ENCODE measurements at places on chromosomes 6 and 20. TPM values are rescaled to one million over a fixed set of nuclear protein-coding genes. Genes with fewer than 3 reads are reported as not detected.

- DNase-seq, result no peak
These were observed 109.6 kb downstream of the SCAF8 start for GRCh38 chr6:154842833-154843232.

- no peak for DNase-seq
These were observed 67.5 kb upstream of the TFB1M start for GRCh38 chr6:155381673-155382337.

DNA sequence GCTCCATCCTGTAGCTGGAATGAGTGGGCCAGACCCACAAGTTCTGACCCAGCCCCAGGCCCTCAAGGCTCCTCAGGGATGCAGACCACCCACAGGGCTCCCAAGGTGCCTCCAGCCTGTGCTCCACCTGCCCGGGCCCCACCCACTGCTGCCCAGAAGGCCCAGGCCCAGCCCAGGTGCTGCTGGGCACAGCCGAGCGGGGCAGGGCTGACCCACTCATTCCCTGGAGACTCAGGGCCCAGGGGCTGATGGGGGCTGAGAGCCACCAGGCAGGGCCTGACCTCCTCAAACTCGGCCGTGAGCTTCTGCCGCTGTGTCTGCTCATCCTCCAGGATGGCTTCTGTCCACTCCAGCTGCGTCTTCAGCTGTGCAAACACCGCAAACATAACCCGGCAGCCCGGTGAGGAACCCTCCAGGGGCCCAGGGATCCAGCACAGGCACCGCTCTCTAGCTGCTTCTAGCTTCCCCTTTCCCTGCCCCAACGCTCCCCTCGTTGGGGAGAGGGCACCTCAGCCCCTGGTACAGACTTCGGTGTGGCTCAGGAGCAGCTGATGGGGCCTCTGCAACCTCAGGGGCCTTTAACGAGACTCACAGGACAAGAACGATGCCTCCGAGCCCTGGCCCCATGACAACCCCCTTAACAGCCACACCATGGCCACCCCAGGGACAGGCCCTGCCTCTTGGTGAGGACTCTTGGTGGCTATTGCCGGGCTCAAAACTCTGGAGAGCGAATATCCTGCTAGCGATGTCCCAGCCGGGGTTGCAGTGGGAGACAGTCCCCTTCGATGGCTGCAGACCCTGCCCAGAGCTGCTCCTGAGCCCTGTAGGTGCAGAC, 46.0 kb downstream of the DSTN start:
- no peak for DNase-seq

DNA sequence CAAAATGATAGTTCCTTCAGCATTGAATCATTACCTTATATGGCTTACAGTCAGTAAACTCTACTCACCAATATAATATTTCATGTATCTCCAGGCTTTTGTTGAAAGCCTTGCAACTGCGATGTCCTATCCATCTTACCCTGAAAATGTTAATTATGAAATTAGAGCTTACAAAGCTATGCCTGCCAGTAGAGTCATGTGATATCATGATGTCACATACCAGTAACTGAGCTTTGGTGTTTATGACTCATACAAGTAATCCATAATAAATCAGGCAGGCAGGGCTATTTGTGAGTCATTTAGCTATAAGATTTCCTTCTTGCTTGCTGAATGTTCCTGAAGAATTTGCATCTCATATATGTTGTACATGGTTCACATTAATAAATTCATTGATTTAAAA, 44.9 kb upstream of the FAM83B start:
- no peak for DNase-seq

GRCh38 chr20:4326195-4327065, 311.1 kb upstream of the RNF24 start:
- DNase-seq, result no peak

DNA sequence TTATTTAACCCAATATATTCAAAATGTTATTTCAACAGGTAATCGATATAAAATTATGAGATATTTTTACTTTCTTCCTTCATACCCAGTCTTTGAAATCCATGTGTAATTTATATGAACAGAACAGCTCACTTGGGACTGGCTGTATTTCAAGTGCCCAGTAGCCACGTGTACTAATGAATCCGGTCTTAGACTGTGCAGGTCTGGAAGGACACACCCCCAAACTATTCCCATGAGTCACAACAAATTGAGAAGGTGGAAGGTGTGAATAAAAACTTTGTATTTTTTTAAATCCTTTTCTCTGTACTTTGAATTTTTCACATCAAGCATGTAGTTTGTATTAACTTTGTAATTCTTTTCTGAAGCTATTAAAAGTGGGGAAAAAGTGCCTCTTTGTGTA, 2.8 kb downstream of the UNC5CL start:
- no peak for DNase-seq

DNA sequence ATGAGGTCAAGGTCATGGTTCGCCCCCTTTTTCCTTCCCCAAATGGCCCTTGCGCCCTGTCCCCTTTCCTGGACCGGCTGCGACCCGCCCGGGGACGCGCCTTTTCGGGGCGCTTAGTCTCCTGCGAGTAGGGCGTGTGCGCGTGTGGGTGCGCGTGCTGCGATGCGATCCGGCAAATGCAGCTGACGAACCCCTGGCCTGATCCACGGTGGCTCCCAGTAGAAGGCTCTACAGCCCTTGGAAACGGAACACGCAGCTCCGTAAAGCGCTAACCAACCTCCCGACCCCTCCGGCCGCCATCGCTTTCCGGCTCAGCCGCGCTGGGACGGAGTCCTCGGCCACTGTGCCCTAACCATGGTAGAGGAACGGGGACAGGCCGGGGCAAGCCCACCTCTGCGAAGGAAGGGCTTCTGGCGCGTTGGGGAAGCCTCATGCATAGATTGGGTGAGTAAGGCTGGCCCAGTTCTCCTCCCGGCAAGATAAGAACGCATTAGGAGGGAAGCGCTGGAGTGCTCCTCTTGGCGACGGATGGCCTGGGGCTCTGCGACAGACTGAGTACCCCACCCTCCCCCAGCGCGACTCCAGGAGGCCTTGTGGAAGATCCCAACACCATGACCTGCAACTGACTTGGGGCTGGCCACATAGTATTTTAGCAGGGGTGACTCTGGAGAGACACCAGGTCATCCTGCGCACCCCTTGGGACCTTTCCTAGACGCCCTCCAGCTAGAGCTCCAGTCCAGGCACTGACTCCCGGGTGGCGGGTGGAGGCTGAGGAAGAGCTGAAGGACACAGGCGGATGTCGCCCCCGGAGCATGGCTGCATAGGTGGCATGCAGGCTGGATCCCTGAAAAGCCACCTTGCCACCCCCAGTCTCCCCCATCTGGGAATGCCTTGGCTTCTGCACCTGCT, 1.1 kb upstream of the SLC4A11 start:
- DNase-seq, result no peak

GRCh38 chr6:4884646-4885340, 108.6 kb downstream of the CDYL start:
- no peak for DNase-seq

The RIMS4 gene
- 0.53 TPM for polyA plus RNA-seq

- DNase-seq, result no peak
These were observed 5.1 kb upstream of the ZNF391 start for GRCh38 chr6:27383481-27383880.

The LTA gene
- polyA plus RNA-seq, result 0.14 TPM

DNA sequence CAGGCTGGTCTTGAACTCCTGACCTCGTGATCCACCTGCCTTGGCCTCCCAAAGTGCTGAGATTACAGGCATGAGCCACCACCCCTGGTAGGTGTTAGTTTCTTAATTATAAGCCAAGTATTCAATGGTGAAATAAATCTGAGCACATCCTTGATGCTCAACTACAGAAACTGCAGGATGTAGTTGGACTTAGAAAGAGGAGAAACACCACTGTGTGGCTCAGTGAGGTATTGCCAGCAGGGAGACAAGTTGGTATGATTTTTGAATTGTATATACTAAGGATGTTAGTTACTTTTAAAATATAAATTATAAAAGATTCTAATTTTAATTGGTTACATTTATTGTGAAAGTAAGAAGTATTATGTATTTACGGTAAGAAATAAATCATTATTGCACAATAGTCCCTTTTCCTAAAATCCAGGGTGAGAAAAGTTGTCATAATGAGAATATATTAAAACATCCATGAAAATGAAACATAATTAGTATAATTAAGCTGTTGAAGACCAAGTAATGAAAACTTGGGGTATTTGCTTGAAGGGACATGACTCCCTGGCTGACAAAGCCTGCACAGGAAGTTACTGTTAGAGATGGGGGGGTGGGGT, 17.6 kb downstream of the SLC18B1 start:
- no peak for DNase-seq

The PRSS35 gene
- polyA plus RNA-seq, result 47.8 TPM
